NCI-H2081 (cell line): ENCODE measurements at places on chromosomes 11 and 22.

DNA sequence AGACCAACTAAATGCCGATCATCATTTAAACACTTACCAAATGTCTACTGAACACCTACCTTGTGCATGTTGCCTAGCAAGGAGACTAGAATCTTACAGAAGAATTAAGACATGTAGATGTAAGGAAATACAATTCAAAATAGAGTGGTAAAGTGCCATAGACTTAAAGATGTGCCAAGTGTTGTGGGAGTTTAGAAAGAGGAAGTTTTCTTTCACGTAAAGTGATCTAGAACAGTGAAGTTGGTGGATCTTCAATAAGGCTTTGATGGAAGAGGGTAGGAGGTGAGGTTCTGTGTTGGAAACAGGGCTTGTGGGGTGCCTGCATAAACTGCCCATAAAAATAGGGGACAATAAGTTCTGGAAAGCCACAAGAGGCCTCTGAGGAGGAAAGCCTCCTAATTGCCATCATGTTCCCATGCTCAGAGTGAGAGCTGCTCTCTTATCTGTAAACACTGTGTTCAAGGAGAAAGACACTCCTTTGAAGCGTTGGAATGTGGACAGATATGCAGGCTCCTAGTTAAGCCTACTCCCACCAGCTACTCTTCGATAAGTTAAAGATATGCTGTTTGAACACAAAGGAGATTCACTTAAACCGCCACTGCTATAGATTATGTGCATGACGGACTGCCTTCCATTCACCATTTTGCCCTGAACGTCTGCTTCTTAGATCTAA lies 66.7 kb downstream of the HSD17B12 start:
- DNase-seq = no peak

- DNase-seq = no peak
Measured at GRCh38 chr11:100515087-100515486, 172.0 kb upstream of the ARHGAP42 start.

- DNase-seq = no peak
Measured at GRCh38 chr11:26761361-26761809, 39.5 kb upstream of the SLC5A12 start.

- DNase-seq = no peak
Measured at GRCh38 chr22:25406510-25407210, 157.8 kb upstream of the GRK3 start.

- no peak for DNase-seq
Measured at GRCh38 chr11:6566704-6567370, 36.6 kb downstream of the RRP8 start.

DNA sequence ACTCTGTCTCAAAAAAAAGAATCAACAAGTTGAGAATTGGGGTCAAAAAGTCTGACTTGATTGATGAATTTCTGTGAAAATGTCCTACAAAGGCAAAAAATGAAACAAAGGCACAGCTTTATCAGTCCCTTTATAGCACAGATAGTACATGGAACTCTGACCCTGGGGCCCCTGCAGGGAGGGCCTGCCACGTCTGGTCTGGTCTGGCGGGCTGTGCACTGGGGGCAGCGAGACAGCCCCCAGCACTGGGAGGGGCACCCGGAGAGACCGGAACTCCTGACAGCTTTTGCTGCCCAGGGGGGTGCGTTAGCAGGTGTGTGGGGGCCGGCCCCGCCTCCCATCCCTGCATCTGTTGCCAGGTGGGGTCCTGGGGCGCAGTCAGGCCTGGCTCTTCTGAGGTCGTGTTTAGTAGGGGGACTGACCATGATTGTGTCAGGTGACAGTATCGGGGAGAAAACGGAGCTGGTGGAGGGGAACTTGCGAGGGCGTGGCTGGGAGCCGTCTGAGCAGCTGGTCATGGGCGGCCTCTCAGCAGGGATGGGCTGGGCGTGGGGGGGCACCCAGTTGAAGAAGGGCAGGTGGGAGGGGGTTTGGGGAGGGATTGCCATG lies 51.7 kb downstream of the GRAMD4 start:
- DNase-seq = no peak

- DNase-seq = no peak
Measured at GRCh38 chr22:27827604-27828587, 26.3 kb upstream of the MN1 start.

- no peak for DNase-seq
Measured at GRCh38 chr11:129817534-129818051, 1.9 kb downstream of the TMEM45B start.

GRCh38 chr11:117730208-117730800 lies 66.7 kb downstream of the DSCAML1 start:
- DNase-seq = no peak

- no peak for DNase-seq
Measured at GRCh38 chr11:65132238-65132987, 1.9 kb downstream of the SYVN1 start.

DNA sequence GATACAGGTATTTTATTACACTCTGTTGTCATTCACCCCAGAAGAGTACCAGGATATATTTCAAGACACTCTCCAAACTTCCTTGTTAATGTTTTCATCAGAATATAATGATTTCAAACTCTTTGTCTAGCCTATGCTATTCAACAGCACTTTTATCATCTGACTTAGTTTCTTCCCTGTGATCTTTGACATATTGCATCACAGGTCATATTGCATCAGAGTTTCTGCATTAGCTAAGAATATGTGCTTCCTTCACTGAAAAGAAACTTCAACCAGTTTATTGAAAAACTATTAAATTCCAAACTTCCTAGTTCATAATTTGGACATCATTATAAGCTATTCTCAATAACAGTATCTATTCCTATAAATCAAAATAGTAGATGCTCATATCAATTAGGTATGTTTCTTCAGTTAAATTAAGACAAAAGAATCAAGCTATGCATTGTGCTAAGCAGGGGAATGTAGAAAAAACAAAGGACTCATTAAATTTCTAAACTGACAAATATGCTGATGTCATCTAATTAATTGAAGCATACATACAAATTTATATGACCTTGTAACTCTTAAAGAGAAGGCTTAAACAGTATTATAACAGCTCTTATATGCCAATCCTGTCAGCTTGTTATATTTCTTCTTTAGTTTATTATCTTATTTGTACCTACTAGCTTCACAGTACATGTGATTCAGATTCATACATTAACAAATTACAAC lies 361.8 kb upstream of the LUZP2 start:
- DNase-seq = no peak

- DNase-seq = no peak
Measured at GRCh38 chr11:43853781-43854180, 26.9 kb upstream of the ALKBH3 start.

- DNase-seq = no peak
Measured at GRCh38 chr11:63845911-63846310, 7.0 kb downstream of the MARK2 start.

- DNase-seq = no peak
Measured at GRCh38 chr11:121515335-121515671, 62.5 kb upstream of the SORL1-AS1 start.

DNA sequence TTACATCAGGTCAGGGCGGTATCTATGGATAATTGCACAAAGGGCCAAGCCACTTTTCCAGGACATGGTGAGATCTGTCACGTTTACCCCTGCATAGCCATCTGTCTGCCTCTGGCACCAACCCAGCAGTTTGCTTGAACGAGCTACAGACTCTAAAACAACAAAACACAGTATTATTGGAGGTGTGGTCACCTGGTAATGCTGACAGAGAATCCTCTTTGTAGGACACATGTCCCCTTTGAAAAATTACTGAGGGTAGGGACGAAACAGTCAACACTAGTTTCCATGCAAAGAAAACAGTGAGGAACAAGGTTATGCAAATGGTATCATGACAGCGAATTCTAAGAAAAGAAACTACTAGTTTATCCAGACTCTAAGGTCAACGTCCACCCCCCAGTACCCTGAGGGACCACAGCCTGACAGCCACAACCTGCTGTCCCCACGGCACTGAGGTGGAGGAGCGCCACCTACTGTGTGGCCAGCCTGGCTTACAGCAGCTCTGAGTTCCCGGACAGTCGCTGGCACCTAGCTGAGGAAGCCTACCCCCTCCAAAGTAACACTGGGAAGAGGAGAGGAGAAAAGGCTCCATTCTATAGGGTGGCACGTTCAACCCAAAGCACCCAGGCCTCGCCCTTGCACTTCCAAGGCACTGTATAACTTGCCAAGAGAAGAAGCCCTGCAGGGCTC lies 117.4 kb upstream of the BID start:
- peak; percentile 59 for DNase-seq

- no peak for DNase-seq
Measured at GRCh38 chr11:986952-987305, 49.6 kb downstream of the MUC6 start.

DNA sequence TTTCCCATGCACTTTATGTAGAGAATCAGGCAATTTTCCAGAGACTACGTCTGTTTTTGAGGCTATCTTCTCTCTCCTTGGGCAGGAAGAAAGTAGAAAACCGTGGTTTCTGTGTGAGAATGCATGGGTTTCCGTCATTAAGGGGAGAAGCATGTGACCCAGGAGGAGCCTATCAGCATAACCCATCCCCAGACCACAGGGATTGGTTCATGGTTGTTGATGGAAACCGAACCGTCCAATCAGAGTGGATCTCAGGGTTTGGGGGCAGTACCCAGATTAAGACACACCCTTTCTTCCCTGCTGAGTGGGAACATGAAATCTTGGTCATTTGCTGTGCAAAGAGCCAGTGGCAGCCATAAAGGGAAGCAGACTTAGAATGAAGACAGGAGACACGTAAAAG lies 517.8 kb downstream of the MN1 start:
- DNase-seq = no peak

- no peak for DNase-seq
Measured at GRCh38 chr11:32555091-32555490, 28.5 kb upstream of the EIF3M start.

DNA sequence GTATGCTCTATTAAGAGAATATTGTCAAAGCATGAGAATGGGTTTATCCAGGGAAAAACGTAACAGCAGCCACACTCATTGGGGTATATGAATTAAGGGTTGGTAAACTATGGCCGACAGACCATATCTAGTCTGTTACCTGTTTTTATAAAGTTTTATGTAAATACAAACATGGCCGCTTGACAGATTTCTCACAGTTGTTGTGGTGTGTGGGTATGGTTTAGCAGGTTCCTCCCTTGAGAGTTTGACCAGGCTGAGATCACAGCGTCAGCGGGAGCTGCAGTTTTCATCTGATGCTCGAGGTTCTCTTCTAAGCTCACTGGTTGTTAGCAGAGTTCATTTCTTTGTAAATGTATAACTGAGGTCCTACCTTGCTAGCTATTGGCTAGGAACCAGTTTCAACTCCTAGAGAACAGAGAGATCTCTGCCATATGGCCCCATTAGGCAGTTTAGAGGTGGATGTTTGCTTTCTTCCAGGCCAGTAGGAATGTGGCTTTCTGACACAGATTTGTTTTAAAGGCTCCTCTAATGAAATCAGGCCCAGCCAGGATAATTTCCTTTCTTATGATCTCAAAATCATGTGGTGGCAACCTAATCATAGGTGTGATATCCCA lies 45.5 kb upstream of the GRIK4 start:
- no peak for DNase-seq

DNA sequence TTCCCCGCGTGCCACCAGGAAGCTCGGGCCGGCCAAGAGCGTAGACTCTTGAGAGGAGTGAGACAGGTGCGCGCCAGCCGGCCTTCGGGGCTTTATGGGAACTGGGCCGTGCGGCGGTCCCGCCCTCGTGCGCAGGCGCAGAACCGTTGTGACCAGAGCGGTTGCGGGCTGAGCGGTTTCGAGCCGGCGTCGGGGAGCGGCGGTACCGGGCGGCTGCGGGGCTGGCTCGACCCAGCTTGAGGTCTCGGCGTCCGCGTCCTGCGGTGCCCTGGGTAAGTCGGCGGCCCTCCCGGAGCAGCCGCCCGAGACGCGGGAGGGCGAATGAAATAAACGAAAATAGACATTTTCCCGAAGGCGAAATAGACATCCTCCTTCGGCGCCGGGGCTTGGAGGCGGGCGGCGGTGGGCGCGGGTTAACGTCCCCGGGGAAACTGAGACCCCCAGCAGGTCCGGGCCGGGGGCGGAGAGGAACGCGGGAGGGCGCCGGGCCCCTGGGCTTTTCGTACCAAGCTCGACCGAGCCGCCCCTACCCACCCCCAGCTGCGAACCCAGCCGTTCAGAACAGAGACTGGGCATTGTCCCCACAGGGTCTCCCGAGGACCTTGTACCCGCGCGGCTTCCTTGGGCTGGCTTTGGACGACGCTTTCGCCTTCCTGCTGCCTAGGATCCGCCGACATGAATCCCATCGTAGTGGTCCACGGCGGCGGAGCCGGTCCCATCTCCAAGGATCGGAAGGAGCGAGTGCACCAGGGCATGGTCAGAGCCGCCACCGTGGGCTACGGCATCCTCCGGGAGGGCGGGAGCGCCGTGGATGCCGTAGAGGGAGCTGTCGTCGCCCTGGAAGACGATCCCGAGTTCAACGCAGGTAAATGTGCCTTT lies at the start of gene ASRGL1:
Gene ASRGL1 (plus strand): TSS at position 146 of the 879 bp plus-strand sequence. CDS start 530 bp downstream, at position 676.
- DNase-seq = peak; percentile 79

DNA sequence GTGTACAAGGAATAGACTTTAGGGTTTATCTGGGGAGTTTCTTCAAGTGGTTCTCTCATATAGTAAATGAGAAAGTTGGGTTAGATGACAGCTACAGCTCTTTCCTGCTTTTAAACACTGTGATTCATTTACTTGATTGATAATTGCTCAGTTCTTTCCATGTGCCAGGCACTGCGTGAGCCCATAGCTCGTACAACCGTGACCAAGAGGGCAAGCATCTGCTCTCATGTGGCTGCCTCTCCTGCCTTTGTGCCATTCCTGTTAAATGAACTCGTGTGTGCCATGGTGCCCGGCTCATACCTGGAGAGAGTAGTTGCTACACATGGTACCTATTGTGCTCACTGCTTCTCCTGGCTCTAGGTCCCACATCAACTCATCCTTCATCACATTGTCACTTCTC lies 206.3 kb downstream of the SNX19 start:
- no peak for DNase-seq

DNA sequence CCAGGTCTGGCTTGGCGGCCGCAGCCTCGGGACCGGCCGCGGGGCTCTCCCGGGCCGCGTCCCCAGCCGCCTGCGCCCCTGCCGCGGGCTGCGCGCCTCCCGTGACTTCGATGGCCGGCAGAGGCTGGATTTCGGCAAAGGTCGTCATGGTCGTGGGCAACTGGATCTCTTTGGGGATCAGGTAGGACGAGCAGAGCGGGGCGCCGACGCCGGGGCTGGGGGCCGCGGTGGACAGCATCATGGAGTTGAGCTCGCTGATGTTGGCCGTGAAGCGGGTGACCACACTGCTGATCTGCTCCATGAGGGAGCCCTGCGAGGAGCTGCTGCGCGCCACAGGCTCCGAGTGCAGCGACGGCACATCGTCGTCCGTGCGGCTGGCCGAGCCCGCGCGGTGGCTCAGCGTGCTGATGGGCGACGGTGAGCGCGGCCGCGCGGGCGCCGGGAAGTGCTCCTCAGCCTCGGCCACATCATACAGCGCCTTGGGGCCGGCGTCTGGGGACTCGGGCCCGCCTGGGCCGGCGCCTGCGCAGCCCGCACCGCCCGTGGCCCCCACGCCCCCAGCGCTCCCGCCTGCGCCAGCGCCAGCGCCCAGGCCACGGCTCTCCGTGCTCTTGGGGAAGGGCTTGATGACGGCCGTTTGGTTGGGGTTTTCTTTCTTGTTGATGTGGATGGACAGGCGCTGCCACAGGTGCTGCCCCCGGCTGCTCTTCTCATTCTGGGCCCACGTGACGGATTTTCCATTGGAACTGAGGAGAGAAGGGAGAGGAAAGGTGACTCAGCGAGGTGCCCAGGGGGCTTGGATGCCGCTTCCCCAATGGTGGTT lies 171.4 kb upstream of the CTSC start:
- DNase-seq = no peak

- no peak for DNase-seq
Measured at GRCh38 chr11:24286238-24286637, 210.6 kb upstream of the LUZP2 start.

- DNase-seq = no peak
Measured at GRCh38 chr11:73989156-73989555, 6.5 kb upstream of the UCP2 start.

- no peak for DNase-seq
Measured at GRCh38 chr11:67276781-67277230, 10.5 kb downstream of the GRK2 start.

GRCh38 chr11:77442394-77443053 lies 31.4 kb downstream of the PAK1 start:
- DNase-seq = no peak
